Activated T-helper 1 cell treated with anti-CD3 and anti-CD28 coated beads, Interleukin-2, amount 50 U/mL, for 16 hours (primary cell): ENCODE measurements at places on chromosomes 16 and 17.

DNA sequence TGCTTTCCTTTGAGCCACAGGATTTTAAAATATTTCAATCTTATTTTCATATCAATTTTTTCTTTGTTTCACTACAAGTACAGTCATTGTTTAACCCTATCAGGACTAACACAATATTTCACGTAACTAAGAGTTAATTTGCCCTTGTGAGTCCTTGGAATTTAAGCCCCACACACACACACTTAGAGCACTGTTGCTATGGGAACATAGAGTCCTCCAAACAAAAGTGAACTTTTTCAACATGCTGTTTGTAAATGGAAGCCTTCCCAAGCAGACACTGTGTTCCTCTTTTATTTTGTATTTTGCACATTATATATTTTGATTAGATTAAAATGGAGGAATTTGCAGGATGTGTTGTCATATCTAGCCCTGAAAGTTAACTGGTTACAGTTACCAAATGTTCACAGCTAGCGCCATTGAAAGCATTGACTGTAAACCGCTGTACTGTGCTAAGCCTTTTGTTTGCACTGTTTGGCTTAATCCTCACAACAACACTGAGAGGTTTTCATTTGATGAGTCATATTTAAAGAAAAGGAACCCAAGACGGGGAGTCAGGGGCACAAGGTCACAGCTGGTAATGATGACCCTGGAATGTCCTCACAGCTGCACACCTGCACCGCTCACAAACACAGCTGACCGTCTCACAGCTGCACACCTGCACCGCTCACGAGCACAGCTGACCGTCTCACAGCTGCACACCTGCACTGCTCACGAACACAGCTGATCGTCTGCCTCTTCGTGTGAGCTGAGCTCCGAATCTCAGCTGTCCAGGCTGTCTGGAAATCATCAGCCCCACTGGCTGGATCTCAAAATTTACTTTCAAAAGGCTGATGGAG, 6.3 kb downstream of the HSBP1 start:
- no peak for DNase-seq

- no peak for DNase-seq
Observed at GRCh38 chr16:31206776-31207175, 4.2 kb upstream of the PYCARD start.

DNA sequence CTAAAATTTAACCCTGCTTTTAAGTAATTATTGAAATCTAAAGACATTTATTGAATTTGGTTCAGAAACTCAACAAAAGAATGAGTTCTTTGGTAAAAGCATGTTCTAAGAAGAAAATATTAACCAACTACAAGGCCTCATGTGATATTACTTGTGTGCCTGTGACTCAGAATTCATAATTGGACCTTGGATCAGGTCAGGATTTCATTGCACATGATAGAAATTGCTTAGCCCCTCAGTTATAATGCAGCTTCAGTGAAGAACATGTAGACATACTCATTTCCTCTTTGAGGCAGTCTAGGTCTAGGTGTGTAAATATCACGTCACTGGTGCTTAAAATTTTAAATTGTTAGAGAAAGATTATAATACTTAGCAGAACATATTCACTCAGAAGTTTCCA, 410.0 kb upstream of the SOX9 start:
- DNase-seq, result no peak

DNA sequence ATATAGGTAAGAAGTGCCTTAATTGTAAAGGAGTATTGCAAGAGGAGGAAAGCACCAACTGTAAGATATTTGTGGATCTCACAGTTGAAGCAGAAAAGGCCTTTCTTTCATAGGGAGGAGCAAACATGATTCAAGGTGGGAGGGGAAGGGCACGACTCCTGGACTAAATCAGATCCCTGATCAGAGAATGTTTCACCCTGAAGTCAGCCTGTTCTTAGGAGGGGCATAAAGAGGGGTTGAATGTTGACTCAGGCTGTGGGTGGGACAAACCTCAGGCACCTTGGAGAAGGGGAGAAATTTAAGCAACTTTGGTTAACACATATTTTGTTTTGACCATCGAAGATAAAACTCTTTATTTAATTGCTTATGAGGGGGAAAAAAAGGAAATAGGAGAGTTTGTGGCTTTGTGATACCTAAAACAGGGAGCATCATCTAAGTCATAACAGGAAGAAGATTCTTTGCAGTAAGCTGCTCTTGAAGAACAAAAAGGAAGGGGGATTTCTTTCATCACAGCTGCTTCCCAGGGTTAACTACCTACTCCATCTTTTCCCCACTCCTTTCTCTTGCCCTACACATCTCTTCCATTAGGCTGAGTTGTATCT, 158.6 kb upstream of the ZNF267 start:
- no peak for DNase-seq

DNA sequence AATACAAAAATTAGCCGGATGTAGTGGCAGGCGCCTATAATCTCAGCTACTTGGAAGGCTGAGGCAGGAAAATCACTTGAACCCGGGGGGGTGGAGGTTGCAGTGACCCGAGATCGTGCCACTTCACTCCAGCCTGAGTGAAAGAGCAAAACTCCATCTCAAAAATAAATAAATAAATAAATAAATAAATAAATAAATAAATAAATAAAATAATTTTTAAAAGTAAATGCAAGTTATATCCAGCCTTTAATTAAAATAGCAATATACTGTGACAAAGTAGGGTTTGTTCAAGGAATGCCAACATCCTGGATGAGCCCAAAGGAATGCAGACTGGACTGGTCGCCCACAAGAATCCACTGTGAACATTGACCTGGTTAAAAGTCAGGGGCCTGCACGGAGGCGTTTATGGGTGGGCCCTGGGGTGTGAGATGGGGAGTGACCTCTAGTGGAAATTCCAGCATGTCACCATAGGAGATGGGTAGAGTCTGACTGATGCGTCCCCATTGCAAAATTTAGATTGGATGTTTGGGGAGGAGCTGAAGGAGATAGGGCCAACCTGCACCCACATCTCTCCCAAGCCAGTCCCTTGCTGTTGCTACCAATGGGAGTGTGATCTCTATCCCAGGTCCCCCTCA, 9.7 kb upstream of the PIK3R5 start:
- no peak for DNase-seq

- no peak for DNase-seq
Observed at GRCh38 chr17:28718333-28719020, 809 bp upstream of the RAB34 start.

DNA sequence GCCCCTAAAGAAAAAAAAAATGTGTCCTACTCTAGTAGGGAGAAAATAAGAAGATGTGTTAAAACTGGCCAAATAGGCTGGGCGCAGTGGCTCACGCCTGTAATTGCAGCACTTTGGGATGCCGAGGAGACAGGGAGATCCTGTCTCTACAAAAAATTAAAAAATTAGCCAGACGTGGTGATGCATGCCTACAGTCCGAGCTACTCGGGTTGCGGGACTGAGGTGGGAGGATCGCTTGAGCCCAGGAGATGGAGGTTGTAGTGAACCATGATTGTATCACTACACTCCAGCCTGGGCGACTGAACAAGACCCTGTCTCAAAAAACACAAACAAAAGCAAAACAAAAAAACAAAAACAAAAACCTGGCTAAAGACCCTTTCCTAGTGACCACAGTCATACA, 15.9 kb downstream of the ZFHX3 start:
- DNase-seq, result no peak

DNA sequence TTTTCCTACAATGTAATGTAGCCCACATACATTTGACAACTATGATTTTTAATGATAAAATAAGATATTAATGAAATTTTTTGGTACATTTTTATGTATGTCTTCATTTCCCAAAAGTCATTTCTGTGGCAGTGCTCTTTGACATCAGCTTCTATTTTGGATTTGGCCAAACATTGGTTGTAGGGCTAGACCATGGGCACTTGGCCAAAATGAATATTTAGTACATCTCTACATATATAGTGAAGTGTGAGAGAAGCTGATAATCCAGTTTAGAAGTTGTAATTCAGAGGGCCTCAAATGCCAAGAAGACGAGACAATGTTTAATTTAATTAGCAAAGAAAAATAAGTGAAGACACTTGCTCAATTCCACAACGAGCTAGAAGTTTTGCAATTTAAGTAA, 724.9 kb upstream of the SOX9 start:
- DNase-seq, result no peak
